NCI-H1436 treated with DMSO at 0.1 percent for 48 hours (cell line): ENCODE measurements at places on chromosomes 13 and 19.

GRCh38 chr13:98483601-98484288, 93.2 kb downstream of the STK24 start:
- no peak for DNase-seq

DNA sequence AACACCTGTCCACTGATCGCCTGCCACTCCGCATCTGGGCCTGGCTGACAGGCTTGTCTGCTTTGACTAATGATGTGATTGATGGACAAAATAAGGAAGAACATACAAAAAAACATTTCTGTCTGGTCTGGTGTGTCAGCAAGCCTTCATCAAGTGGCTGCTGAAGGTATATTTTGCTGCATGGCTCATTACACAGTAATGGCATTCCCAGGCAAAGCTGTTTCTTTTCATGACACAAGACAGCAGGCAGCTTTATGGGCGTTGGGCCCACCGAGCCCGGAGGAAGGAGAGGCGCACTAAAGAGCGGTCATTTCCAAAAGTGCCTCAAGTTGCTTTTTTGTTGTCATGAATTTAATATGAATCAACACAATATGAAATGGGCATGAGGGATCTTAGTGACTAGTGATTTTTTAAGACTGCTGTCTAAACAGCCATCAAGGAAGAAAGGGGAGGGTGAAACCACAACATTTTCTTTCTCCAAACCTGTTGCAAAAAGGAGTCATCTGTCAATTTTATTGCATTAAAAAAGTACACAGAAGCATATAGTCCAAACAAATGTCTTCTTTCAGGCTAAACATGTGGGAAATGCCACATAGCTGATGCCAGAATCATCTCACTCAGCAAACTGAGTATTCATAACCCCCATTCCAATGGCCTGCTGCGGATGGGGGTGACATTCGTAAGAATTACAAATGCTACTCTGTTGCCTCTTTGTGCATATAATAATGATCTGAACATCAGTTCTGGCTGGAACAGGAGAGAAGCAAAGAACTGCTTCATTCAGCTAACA, 476.6 kb downstream of the ZNF536 start:
- no peak for DNase-seq

GRCh38 chr13:106681536-106681935, 113.6 kb upstream of the ARGLU1 start:
- DNase-seq, result no peak

GRCh38 chr13:104296286-104296685, 1230.1 kb upstream of the SLC10A2 start:
- no peak for DNase-seq

DNA sequence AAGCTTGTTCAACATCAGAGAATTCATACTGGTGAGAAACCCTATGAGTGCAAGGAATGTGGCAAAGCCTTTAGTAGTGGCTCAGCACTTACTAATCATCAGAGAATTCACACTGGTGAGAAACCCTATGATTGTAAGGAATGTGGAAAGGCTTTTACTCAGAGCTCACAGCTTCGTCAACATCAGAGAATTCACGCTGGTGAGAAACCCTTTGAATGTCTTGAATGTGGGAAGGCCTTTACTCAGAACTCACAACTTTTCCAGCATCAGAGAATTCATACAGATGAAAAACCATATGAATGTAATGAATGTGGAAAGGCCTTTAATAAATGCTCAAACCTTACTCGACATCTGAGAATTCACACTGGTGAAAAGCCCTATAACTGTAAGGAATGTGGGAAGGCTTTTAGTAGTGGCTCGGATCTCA, 25.2 kb downstream of the ZNF383 start:
- DNase-seq, result no peak
